ENCODE measurements at places on chromosomes 12 and 14. TPM values are rescaled to one million over a fixed set of nuclear protein-coding genes. Genes with fewer than 3 reads are reported as not detected.

TMCC3 gene
- total RNA-seq, result 0.33 TPM

SPTB gene
- under 0.01 TPM for total RNA-seq

PTCSC3 gene
- total RNA-seq, result not detected

LRTM2 gene
- not detected for total RNA-seq

STAC3 gene
- total RNA-seq, result 0.26 TPM

C3AR1 gene
- 0.17 TPM for total RNA-seq

PLEKHD1 gene
- under 0.01 TPM for total RNA-seq

MPHOSPH9 gene
- 31.6 TPM for total RNA-seq

TEX52 gene
- total RNA-seq, result not detected

REC8 gene
- 1.8 TPM for total RNA-seq

DNA sequence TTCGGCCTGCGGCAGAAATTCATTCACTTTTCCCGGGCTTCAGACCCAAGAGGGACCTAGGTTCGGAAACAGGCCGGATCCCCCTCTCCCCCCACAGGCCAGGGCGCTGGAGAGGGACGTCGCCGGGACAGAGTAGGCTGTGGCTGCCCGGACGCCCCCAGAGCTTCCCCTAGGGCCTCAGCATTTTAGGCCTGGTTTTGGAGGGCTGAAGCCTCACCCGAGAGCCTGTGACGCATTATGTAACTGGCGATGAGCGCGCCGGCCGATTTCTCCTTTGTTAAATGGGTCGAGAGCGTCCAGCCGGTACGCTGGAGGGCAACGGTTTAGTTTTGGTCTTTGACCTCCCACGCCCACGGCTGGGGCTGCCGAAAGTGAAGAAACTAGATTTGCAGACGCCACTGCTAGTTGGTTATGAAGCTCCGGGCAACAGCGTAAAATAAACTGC, 657 bp downstream of the PEBP1 start:
- DNase-seq, result peak; percentile 38
- peaks cover 2% of the 10 kb centered on the region for H3K4me1 ChIP-seq
- H3K27ac ChIP-seq, result peak overlapping the region; percentile 86
- no peaks in the 10 kb centered on the region for H3K27me3 ChIP-seq
- peak overlapping the region; percentile 98 for H3K4me3 ChIP-seq

DNA sequence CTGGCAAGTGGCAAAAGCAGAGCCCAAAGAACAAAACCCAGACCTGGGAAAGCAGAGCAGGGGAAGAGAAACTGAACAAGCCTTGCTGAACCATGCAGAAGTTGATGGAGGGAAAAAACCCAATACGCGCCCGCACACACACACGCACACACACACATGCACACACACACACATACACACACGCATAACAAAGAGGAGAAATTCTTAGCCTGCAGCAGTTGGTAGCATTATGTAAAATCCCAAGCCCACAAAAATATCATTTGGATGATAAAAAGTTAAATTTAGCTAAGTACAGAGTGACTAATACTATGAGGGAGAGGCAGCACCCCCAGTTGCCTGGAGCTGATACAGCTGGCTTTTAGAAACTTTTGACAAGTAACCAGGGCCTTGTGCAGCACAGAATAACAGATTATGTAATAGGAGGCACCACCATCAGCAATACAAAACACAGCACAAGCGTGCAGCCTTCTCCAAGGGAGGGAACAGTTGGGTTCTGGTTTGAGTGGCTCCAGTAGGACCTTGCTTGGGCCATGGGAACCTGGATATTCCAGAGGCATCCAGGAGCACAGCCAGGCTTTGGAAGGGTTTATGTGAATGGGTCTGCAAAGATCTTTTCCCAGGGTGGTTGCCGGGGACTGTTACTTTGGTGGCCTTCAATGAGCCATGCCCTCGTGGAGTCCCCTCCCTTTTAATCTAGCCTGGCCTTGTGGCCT, 35.3 kb downstream of the PITPNM2 start:
- H3K4me3 ChIP-seq, result no peak overlapping the region
- H3K4me1 ChIP-seq, result peaks cover 8% of the 10 kb centered on the region
- no peaks in the 10 kb centered on the region for H3K27me3 ChIP-seq
- no peaks in the 10 kb centered on the region for H3K36me3 ChIP-seq
- peak; percentile 98 for DNase-seq

GRCh38 chr14:76837524-76837923, 11.3 kb downstream of the LRRC74A start:
- no peak overlapping the region for H3K4me3 ChIP-seq
- no peak overlapping the region for H3K27ac ChIP-seq
- H3K36me3 ChIP-seq, result no peaks in the 10 kb centered on the region
- DNase-seq, result no peak
- H3K4me1 ChIP-seq, result no peaks in the 10 kb centered on the region

DNA sequence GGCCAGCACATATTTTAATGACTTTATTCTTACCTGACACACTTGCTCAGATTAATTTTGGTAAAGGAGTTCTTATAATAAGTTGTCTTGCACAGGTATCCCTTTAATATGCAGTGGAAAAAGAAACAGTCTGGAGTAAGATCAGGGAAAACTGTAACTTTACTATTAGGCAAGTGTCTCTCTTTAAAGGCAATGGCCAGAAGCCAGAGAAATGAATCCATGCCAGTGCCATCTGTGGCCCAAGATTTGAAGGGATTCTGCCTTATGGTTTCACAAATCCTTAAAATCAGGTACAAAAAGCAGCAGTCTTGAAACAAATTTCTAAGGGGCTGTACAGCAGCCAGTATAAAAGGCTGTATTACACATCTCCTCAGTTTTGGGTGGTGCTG, 22.4 kb downstream of the NFYB start:
- no peak overlapping the region for H3K27ac ChIP-seq
- no peaks in the 10 kb centered on the region for H3K36me3 ChIP-seq
- H3K4me1 ChIP-seq, result peaks cover 1% of the 10 kb centered on the region
- H3K27me3 ChIP-seq, result no peaks in the 10 kb centered on the region
- no peak for DNase-seq
- no peak overlapping the region for H3K4me3 ChIP-seq

- no peak overlapping the region for H3K4me3 ChIP-seq
- no peak for DNase-seq
- H3K27me3 ChIP-seq, result no peaks in the 10 kb centered on the region
- no peaks in the 10 kb centered on the region for H3K36me3 ChIP-seq
- no peak overlapping the region for H3K27ac ChIP-seq
Observed at GRCh38 chr12:38508246-38508645, 191.7 kb downstream of the ALG10B start.

- H3K4me3 ChIP-seq, result no peak overlapping the region
- H3K27me3 ChIP-seq, result no peaks in the 10 kb centered on the region
- H3K36me3 ChIP-seq, result no peaks in the 10 kb centered on the region
- DNase-seq, result no peak
Observed at GRCh38 chr12:46454981-46455380, 82.4 kb upstream of the SLC38A2 start.

- DNase-seq, result peak; percentile 78
- no peak overlapping the region for H3K4me3 ChIP-seq
- H3K27ac ChIP-seq, result no peak overlapping the region
- no peaks in the 10 kb centered on the region for H3K4me1 ChIP-seq
- no peaks in the 10 kb centered on the region for H3K36me3 ChIP-seq
Observed at GRCh38 chr12:52260361-52261207, 13.9 kb upstream of the KRT86 start.

GRCh38 chr12:90979951-90980350, 24.8 kb downstream of the EPYC start:
- H3K4me3 ChIP-seq, result no peak overlapping the region
- peaks cover 2% of the 10 kb centered on the region for H3K4me1 ChIP-seq
- DNase-seq, result no peak
- no peaks in the 10 kb centered on the region for H3K27me3 ChIP-seq
- H3K27ac ChIP-seq, result no peak overlapping the region

- no peak within 1 kb of the TSS for H3K27ac ChIP-seq
- H3K4me1 ChIP-seq, result no peaks in the 10 kb centered on the region
- no peak for DNase-seq
Observed at GRCh38 chr14:19920021-19920657, at the start of gene OR4K5. OR4K5 (plus strand) TSS chr14:19920607; CDS start chr14:19920607, 0 bp downstream.

DNA sequence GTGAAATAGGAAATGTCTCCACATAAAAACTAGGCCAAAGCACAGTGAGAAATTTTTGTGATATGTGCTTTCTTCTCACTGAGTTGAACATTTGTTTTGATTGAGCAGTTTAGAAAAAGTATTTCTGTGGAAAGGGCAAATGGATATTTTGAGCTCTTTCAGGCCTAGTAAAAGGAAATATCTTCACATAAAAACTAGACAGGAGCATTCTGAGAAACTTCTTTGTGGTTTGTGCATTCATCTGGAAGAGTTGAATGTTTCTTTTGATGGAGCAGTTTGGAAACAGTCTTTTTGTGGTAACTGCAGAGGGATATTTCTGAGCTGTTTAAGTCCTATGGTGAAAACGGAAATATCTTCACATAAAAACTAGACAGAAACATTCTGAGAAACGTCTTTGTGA, 582.7 kb upstream of the ALG10B start:
- H3K4me1 ChIP-seq, result no peaks in the 10 kb centered on the region
- no peak overlapping the region for H3K4me3 ChIP-seq
- H3K36me3 ChIP-seq, result no peaks in the 10 kb centered on the region
- H3K27ac ChIP-seq, result no peak overlapping the region
- DNase-seq, result no peak

- peaks cover 2% of the 10 kb centered on the region for H3K27me3 ChIP-seq
- no peak overlapping the region for H3K27ac ChIP-seq
- H3K4me1 ChIP-seq, result no peaks in the 10 kb centered on the region
- H3K4me3 ChIP-seq, result no peak overlapping the region
Observed at GRCh38 chr14:92907316-92907911, 15.5 kb upstream of the CHGA start.

DNA sequence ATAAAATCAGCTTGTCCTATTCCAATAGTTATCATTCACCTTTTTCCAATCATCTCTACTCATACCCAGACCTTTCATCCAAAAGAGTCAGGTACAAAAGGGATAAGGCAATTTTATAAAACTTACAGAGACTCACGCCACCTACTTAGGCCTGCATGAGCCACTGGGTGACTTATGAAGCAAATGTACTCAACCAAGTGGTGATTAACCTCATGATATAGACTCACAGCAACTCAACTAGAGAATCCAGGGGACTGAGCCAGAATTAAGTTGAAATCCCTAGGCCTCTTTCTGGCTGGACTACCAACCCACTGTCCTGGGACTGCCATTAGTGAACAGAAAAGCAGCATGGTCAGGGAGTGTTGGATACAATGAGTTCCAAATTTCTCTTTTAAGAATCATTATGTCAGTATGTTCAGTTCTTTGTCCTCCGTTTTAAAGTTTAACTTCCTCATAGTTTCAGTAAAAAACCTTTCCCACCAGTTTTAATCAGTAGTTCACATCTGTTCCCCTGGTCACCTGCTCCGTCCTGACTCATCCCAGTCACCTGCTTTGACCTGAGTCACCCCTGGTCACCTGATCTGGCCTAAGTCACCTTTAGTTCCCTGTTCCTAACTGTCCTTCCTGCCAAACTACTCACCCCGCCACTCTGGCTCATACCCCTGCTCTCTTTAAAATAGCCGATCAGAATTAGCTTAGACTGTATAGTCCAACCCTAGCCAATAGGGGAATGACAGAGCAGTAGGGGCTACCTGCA, 36.8 kb downstream of the SPTSSA start:
- H3K27ac ChIP-seq, result no peak overlapping the region
- H3K27me3 ChIP-seq, result no peaks in the 10 kb centered on the region
- no peaks in the 10 kb centered on the region for H3K4me1 ChIP-seq
- H3K4me3 ChIP-seq, result no peak overlapping the region
- DNase-seq, result no peak

- H3K36me3 ChIP-seq, result no peaks in the 10 kb centered on the region
- no peaks in the 10 kb centered on the region for H3K4me1 ChIP-seq
Observed at GRCh38 chr14:89740241-89740640, 214.3 kb downstream of the EFCAB11 start.

- H3K27ac ChIP-seq, result no peak overlapping the region
- no peak overlapping the region for H3K4me3 ChIP-seq
- no peak for DNase-seq
- no peaks in the 10 kb centered on the region for H3K36me3 ChIP-seq
- H3K4me1 ChIP-seq, result no peaks in the 10 kb centered on the region
- H3K27me3 ChIP-seq, result peaks cover 21% of the 10 kb centered on the region
Observed at GRCh38 chr12:49885663-49886461, 17.8 kb downstream of the FAIM2 start.

DNA sequence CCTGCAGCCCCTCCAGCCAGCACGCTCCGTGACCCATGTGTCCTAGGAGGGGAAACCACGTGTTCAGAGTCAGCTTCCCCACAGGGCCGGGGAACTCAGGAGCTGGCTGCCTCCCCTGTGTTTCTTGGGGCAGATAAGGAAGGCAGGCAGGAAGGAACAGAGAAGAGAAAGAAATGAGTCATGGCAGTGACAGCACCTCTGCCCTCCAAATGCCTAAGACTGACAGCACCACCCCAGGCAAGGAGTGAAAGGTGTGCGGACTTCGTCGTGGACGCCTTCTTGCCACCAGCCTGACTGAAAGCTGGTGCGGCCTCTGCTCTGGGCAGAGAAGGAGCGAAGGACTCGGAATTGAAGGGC, 167.0 kb upstream of the FKBP4 start:
- no peak for DNase-seq
- no peak overlapping the region for H3K27ac ChIP-seq
- no peaks in the 10 kb centered on the region for H3K4me1 ChIP-seq
- no peaks in the 10 kb centered on the region for H3K36me3 ChIP-seq
- H3K27me3 ChIP-seq, result no peaks in the 10 kb centered on the region

GRCh38 chr12:59067083-59067482, 146.8 kb upstream of the LRIG3 start:
- no peaks in the 10 kb centered on the region for H3K36me3 ChIP-seq
- H3K4me3 ChIP-seq, result no peak overlapping the region
- no peaks in the 10 kb centered on the region for H3K27me3 ChIP-seq

DNA sequence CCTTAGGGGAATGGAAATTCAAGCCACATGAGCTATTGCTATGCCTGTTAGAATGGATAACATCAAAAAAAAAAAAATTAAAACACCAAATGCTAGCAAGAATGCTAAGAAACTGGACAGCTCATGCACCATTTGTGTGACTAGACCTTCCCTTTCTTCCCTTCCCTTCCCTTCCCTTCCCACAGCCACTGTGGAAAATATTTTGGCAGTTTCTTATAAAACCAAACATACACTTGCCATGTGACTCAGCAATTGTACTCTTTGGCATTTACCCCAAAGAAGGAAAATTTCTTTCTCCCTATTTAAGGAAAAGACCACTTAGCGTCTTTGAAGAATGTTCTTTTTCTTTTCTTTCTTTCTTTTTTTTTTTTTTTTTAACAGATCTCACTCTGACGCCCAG, 49.1 kb upstream of the FKBP4 start:
- DNase-seq, result peak; percentile 4
- H3K4me1 ChIP-seq, result no peaks in the 10 kb centered on the region
- H3K27ac ChIP-seq, result no peak overlapping the region
- H3K27me3 ChIP-seq, result no peaks in the 10 kb centered on the region
- no peaks in the 10 kb centered on the region for H3K36me3 ChIP-seq

- H3K4me3 ChIP-seq, result no peak overlapping the region
- DNase-seq, result no peak
- H3K4me1 ChIP-seq, result peaks cover 2% of the 10 kb centered on the region
- H3K27me3 ChIP-seq, result no peaks in the 10 kb centered on the region
Observed at GRCh38 chr14:71452539-71452938, 479.7 kb upstream of the RGS6 start.

- no peak overlapping the region for H3K4me3 ChIP-seq
- H3K4me1 ChIP-seq, result no peaks in the 10 kb centered on the region
- no peaks in the 10 kb centered on the region for H3K27me3 ChIP-seq
- DNase-seq, result no peak
- H3K36me3 ChIP-seq, result no peaks in the 10 kb centered on the region
Observed at GRCh38 chr12:7008864-7009263, 9.4 kb downstream of the LPCAT3 start.

- DNase-seq, result peak; percentile 39
- peaks cover under 1% of the 10 kb centered on the region for H3K4me1 ChIP-seq
- H3K27ac ChIP-seq, result no peak overlapping the region
- no peaks in the 10 kb centered on the region for H3K27me3 ChIP-seq
Observed at GRCh38 chr14:69657950-69658355, 46.6 kb downstream of the SUSD6 start.
